ENCODE measurements at places on chromosomes 5 and 9.

DNA sequence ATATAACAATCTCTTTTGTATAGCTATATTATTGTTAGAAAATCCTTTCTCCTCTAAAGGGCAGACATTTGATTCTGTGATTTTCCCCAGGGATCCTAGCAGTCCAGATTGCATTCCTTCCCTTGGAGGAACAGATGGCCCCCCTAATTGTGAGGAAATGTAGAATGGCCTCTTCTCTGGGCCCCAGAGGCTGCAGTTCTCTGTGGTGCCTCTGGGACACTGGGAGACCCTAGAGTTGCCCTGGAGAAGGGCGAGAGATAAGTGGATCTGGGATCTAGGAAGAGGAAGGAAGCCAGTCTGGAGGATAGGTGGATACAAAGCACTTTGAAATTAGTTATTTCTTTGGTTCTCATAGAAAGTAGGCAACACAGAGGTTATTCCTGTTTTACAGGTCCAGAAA is 1.9 kb upstream of the HINT2 start:
- DNase-seq: no peak

DNA sequence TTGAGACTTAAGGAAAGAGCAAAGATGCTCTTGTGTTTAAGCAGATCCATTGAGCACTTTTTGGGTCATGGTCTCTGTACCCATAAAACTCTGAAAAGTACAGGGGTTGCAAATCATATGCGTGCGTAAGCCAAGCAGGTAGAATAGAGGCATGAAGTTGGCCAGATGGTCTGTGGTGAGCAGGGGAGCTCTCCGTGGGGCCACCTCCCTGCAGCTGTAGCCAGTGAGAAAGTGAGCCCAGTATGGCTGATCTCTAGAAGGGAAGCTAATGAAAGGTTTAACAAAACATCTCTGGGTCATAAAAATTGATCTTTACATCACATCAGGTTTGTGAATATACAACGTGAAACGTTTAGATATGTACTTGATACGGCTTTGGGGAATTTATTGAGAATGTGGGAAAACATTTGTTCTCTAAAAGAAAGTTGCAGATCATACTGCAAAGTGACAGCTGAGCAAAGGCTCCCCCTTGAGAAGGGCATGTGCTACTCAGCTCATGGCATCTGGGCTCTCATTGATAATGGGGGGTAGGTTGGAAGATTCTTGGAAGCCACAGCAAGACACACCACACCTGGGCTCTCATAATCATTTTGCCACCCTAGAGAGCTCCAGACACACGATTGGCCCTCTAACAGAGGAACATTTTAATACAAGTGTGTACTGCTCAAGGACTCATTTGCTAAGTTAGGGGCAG is 30.6 kb downstream of the SH3GL2 start:
- DNase-seq: no peak

DNA sequence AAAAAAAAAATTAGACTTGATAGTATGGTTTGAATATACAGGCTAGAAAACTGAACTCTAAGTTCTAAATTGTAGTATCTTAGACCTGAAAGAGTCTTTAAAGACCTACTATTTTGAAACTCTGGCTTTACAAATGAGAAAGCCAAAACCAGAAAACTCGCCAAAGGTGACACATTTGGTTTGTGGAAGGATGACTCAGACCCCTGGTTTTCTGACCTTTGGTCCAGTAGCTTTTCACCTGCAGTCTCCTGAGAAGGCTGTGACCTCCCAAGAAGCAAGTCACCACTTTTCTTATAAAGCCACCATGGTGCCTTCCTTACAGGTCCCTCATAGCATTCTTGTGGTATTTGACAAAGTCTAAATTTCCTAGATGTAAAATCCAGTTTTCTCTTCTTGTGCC is 102.1 kb upstream of the CEP78 start:
- no peak for DNase-seq

- DNase-seq: no peak
Observed at GRCh38 chr5:115584501-115584900, 17.8 kb downstream of the TICAM2 start.

DNA sequence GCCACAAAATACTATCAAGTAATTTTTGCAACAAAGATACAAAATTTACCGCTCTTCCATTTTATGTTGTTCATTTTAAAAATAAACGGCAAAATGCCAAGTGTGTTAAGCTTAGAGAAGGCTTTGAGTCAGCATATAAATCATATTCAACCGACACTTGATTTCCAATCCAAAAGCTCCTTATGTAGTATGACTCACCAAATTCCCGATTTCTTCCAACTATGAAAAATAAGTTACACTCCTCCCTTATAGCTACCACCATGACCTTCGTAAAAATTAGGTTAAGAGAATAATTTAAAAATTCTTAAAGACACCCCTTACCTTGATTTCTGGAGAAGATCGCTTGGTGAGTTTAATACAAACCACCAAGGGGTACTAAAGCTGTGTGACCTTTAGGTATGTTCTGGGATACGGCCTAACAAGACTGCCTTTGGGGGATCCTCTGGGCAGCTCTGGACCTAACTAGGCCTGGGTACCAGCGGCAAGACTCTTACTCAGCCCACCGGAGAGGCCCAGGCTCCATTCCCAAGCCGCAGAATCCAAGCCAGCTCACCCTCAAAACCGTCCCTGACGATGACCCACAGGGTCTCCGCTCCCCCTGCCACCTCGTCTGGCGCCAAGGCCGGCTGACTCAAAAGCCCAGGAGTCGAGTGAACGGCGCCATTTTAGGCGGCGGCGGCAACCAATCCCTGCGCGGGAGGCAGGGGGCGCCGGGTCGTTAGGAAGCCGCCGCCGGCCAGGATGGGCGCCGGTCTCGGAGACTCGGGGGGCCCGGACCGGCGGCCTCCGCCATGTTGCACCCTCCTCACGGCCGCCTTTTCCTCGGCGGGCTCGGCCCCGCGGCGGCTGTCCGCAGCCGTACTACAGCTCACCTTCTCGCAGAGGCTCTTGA is 739 bp downstream of the PPP2CA start:
- peak; percentile 57 for DNase-seq

DNA sequence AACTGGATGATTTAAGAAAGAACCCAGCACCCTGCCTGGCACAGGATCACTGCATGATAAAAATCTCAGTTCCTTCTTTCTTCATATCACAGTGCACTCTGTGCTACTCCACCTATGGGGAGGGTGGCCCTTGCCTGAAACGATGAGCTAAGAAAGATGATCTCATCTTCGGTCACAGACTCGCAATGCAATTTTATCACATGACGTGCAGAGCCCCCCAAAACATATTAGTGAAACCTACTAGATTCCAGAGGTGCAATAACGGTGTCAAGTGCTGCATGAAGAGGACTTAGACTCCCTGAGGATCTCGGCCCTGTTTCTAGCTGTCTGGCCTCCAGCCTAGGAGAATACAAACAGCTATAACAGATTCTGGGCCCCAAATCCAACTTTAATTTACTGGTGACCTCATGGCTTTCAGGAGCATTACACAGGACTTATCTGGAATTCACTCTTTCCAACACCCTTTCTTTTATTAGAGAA is 104.0 kb downstream of the EBF1 start:
- DNase-seq: no peak

DNA sequence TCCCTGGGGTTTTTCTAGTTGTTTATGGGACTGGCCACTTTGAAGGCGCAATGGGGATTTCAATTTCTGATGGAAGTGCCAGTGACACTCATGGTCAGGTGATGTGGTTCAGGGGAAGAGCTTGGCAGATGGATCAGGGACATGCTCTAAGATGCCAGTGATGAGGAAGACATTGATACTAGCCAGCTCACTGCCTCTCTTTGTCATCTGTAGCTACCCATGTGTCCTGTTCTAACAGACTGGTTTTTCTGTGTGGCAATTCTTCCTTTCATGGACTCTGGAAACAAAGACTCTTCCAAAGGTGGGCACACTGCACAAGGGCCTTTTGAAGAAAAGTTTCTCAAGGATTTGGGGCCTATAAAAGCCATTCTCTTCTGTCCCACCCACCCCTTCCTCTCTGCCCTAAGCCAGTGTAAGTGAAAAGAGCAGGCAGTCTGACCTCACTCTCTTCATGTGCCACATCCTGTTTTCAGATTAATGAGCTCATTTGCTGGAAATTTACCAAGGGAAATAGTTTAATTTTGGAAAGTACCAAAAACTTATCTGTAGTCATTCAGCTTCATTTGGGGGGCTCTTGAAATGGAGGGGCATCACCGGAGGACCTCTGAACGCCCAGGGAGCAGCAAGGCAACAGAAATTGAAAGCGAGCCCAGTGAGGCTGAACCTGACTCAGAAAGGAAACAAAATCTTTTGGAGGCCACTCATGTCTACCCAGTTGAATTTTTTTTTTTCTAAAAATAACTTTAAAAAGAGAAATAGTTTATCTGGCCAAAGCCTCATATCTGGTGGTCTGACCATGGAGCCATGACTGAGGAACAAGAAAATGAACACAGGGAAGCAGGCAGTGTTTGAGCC is 4.9 kb upstream of the TRAF1 start:
- DNase-seq: no peak

DNA sequence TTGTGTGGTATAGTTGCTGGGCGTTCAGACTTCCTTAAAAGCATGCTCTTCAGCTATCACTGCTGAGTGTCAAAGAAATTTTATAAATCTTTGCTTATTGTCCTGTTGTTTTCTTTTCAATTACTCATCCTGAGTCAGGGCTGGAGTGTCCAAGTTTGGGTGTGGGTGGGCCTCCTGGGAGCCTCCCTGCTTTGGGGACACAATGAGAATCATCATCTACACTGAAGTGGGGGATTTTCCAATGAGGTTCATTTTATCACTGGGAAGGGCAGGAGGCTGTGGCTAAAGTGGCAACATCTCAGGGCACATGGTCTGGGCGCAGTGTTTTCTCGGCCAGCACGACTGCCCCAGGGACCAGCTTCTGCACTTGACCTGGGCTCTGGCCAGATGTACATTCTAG is 19.5 kb downstream of the GFPT2 start:
- DNase-seq: no peak

- no peak for DNase-seq
Observed at GRCh38 chr5:45695804-45696156, 400 bp downstream of the HCN1 start.

- DNase-seq: no peak
Observed at GRCh38 chr5:151781201-151781600, 9.4 kb downstream of the G3BP1 start.
